ENCODE measurements at places on chromosomes 4 and X. TPM values are rescaled to one million over a fixed set of nuclear protein-coding genes. Genes with fewer than 3 reads are reported as not detected.

DNA sequence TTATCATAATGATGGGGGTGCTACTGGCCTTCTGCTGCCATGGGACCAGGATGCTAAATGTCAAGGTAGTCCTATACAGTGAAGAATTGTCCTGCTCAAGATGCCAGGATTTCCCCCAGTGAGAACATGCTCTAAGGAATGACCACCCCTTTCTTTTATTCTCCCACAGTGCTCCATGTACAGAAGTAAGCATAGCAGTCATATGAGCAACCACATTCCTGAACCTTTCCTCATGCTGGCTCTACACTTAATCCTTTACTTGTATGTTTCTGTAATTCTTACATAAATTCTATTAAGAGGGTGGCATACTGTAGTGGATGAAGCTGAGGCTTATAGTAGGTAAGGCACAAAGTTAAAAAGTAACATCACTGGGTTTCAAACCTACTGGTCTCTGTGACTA, 20.2 kb downstream of the CYP2U1 start:
- DNase-seq = no peak

GRCh38 chrX:108270739-108271396, 167.4 kb downstream of the COL4A6 start:
- DNase-seq = no peak

DNA sequence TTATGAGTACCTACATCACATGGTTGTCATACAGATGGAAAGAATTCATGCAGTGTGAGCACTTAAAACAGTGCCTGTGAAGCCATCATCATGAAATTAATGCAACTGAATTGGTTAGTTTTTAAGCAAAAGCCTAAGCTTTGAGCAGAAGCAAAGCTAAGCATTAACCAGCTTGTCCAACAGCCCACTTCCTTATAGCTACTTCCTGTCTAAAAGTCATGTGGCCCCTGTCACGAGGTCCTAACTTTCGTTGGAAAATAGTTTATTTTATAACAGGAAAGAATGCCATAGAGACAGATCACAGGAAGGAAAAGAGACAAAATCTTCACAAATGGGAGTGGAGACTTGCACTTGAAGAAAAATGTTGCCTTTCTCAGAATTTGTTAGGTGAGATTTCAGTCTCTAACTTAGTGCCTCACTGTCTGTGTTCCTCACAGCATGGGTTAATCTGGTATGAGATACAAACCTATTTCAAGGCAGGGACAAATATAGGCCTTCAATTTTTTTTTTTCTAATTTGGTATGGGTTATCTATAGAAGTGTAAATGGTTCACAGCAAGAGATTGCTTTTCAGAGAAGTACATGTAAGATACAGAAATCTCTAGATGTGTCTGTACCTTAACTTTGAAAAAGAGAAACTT, 27.7 kb upstream of the VCX start:
- DNase-seq = no peak

DNA sequence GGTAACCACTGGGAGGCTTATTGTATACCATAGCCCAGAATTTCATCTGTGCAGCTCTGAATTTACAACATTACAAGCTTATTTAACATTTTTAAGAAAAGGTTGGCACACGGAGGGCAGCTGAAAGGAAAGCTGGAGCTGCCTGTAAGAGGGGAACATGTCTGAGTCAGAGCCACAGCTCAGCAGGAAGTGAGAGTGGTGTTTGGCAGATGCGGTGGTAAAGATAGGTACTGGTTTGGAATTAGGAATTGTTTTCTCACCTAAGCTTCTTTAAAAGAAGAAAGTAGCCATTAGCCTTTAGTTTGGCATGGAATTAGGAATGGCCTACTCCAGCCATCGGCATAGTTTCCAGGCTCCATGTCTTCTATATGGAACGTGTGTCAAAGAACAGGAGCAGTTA, 172.5 kb upstream of the ANXA3 start:
- no peak for DNase-seq

DNA sequence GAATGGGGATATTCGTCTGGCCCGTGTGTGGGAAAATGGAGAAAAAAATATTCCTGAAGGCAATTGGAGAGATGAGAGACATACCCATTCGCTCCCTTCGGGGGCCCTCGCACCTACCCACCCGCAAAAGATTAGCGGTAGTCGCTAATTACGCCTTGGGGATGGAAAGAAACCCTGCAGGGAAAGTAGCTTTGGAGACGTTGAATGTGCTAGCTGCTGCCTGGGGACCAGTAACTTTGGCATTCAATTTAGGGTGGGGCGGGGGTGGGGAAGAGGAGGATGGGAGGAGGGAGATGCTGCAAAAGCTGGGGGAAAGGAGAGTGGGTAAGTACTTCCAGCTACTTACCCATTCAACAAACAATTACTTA, 407 bp upstream of the ZC4H2 start:
- DNase-seq = no peak

DNA sequence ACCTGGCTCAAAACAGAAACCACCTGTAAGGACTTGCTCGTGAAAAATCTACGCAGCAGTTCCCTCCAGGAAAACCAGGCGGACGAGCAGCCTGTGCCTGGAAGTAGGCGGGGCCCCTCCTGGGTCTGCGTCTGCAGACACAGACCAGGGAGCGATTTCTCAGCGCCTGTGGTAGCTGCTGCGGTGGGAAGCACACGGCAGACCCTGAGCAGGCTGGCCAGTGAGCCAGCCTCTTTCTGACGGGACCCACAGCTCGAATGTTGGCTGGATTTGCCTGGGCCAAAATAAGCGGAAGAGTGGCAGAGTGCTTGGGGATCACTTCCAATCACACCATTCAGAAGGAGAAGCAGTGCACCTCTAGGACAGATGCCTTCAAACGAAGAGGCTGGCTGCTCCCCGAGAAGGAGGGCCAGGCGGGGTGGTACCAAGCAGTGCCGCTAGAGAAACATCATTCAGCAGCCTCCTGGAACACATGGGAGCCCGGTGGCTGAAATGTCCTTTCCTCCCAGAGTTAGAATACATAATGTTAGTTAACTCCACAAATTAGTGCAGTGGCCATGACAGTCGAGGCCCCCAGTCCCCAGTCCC, 85.9 kb downstream of the GATB start:
- DNase-seq = no peak

- DNase-seq = no peak
Measured at GRCh38 chr4:176718881-176719280, 73.8 kb downstream of the VEGFC start.

GRCh38 chrX:68894513-68895340, 65.9 kb downstream of the EFNB1 start:
- DNase-seq = no peak

DNA sequence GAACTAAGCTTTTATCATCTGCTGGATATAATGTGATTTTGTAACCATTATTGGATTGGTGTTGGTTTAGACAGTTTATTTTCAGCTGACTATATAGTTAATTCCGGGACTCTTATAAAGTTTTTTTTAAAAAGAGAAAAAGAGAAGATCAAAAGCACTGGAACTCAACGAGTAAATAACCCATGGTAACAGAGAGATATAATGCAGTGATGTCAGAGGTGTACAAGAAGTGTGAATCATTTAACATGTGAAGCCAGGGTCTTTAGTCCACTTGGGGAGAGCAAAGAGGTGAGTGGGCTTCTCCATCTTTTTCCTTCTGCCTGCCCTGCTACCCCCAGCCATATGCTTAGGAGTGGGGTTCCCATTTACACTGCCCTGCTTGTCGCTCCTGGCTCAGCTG, 3.2 kb downstream of the TMEM165 start:
- DNase-seq = no peak

DNA sequence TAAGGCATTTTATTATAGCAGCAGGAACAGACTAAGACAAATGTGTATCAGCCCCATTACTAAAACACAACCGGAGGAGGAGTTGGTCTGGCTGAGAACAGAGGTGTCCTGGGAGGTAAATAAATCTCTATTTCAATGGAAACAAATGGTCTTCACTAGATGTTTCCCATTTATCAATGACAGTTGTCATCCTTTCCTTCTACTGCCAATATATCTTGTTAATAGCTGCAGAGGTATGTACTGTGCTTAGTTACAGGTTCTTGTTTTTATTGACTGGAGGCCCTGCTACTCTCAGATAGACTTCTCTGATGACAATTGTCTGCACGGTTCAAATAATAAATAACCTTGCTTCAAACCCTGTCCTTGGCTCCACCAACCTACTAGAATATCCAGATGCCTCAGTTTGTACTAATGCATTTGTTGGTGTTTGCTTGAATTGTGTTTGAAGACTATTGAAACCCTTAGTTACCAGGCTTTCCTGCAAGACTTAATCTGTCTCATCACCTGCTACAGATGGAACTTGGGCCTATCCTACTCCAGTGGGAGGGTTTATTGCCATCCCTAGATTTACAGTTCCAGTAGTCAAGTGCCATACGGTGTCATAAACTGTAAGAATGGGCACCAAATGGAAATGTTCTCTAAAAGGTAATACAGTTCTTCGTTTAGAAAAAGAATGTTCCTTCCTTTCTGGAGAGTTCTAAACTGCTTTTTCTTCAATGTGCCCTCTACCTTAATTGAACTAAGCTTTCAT, 29.8 kb upstream of the HPGDS start:
- DNase-seq = no peak

GRCh38 chrX:155023907-155024833, 1.6 kb upstream of the F8 start:
- no peak for DNase-seq

- no peak for DNase-seq
Measured at GRCh38 chrX:21412883-21413282, 38.7 kb downstream of the CNKSR2 start.

- no peak for DNase-seq
Measured at GRCh38 chr4:42151568-42152506, 618 bp downstream of the BEND4 start.

DNA sequence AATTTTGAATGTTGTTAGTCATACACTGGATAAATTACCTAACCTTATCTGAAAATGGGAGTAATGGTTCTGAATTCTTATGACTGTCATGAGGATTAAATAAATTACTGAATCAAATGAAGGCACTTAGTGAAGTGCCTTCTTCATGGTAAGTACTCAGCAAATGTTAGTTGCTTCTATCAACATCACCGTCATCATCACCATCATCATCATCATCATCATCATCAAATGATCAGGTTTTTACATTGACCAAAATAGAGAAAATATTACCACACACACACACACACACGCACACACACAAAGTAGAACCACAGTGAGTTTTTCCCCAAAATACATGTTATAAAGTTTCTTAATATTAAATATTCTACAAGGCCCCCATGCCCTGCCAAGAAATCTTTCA, 368.3 kb upstream of the FGF13 start:
- DNase-seq = no peak

The TCEAL8 gene
- total RNA-seq = 123 TPM

The IL9R gene
- total RNA-seq = not detected

The CSAG3 gene
- total RNA-seq = not detected

The SSX2 gene
- total RNA-seq = 0.32 TPM

The PABPC4L gene
- total RNA-seq = 3.8 TPM

Data from Caki2 (cell line).